Liver (tissue), 10 donors: ENCODE measurements at places on chromosomes 12 and 14. TPM values are rescaled to one million over a fixed set of nuclear protein-coding genes. Genes with fewer than 3 reads are reported as not detected.

DNA sequence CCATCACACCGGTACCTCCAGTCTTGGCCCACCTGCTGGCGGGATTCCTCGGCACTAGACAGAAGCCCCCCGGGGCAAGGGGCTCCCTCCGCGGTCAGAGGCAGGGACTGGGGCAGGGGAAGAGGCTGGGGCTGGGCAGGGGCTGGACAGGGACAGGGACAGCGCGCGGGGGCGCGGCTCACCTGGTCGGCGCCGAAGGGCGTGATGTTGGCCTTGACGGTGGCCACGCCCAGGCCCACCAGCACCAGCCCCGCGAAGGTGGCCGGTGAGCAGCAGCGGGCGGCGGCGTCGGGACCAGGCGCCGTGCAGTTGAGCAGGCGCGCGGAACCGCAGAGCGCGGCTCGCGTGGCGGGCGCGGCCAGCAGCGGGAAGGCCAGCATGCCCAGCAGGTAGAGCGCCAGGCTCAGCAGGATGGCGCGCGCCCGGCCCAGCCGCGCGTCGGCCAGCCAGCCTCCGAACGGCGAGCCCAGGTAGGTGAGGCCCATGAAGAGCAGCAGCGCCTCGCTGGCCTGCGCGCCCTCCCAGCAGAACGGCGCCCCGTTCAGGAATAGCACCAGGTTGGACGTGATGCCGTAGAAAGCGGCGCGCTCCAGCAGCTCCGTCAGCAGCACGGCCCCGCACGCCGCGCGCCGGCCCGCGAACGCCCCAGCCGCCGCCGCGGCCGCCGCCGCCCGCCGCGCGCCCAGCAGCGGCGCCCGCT, 392 bp downstream of the SLC15A4 start:
- peaks cover under 1% of the 10 kb centered on the region for H3K4me1 ChIP-seq
- peak; percentile 48 for DNase-seq
- peak overlapping the region; percentile 80 for H3K4me3 ChIP-seq
- no peaks in the 10 kb centered on the region for H3K27me3 ChIP-seq

DNA sequence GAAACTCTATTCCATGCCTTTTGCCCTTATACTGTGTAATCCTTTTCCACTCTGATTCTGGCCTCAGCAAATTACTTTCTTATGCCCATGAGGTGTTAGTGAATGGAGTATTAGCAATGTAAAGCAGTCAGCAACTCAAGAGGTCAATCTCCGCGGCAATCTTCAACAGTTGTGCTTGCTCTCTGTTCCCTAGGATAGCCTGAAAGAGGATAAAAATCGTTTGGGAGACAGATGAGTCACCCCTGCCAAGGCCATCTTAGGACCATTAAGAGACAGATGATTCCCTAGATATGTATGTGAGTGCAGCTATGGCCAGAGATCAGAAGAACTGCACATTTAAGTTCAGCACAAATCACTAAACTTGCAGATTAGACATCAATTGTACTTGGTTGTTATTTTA, 1145.8 kb downstream of the GALC start:
- H3K4me3 ChIP-seq, result no peak overlapping the region
- H3K27me3 ChIP-seq, result no peaks in the 10 kb centered on the region
- no peak for DNase-seq
- no peak overlapping the region for H3K27ac ChIP-seq
- H3K4me1 ChIP-seq, result no peaks in the 10 kb centered on the region
- H3K36me3 ChIP-seq, result no peaks in the 10 kb centered on the region

DNA sequence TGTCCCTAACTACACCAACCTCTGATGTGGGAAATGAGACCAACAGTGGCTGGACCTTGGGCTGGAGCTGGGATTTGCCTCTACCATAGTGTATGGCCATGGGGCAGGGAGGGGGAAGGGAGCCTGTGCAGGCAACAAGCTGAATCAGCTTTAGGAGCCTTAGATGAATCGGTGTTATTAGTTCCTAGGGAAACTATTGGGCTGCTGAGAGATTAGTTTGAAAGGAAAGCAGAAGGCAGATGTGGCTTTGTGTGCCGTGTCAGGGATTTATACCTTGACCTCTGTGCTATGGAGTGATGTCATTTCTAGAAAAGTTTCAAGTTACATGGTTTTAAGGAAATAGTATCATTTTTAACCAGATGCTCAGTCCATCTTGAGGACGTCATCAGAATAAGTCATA, 19.5 kb upstream of the GAS2L3 start:
- peaks cover 15% of the 10 kb centered on the region for H3K36me3 ChIP-seq
- H3K4me3 ChIP-seq, result no peak overlapping the region
- DNase-seq, result no peak
- no peaks in the 10 kb centered on the region for H3K27me3 ChIP-seq

GRCh38 chr12:130965214-130965613, 11.5 kb downstream of the ADGRD1 start:
- H3K36me3 ChIP-seq, result no peaks in the 10 kb centered on the region
- H3K27ac ChIP-seq, result no peak overlapping the region
- no peaks in the 10 kb centered on the region for H3K4me1 ChIP-seq
- H3K4me3 ChIP-seq, result no peak overlapping the region

GRCh38 chr14:80867798-80868197, 73.7 kb downstream of the CEP128 start:
- no peaks in the 10 kb centered on the region for H3K27me3 ChIP-seq
- no peaks in the 10 kb centered on the region for H3K4me1 ChIP-seq
- no peak overlapping the region for H3K4me3 ChIP-seq
- H3K27ac ChIP-seq, result no peak overlapping the region

GRCh38 chr12:12759234-12759915, 26.1 kb upstream of the APOLD1 start:
- DNase-seq, result no peak
- H3K4me3 ChIP-seq, result no peak overlapping the region
- H3K27me3 ChIP-seq, result no peaks in the 10 kb centered on the region
- H3K27ac ChIP-seq, result no peak overlapping the region
- H3K36me3 ChIP-seq, result no peaks in the 10 kb centered on the region
- H3K4me1 ChIP-seq, result no peaks in the 10 kb centered on the region

DNA sequence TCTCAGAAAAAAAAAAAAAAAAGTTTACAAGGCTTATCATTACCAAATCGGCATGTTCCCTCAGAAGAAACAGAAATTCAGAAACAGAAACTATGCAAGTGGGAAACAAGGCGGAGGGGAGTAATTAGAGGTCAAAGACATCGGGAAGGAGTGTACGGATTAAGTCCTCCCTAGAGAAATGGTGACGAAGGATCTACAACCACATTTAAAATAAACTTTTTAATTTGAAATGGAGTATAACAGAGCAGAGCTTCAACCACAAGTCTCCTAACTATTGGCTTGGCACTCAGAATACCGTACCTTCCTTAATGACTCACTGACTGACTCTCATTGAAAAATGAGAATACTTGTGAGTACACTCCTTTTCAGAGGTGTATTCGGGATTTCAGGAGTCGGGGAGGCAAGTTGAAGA, 908 bp downstream of the ENTPD5 start:
- peak overlapping the region; percentile 54 for H3K4me3 ChIP-seq
- peak overlapping the region; percentile 99 for H3K27ac ChIP-seq
- H3K27me3 ChIP-seq, result no peaks in the 10 kb centered on the region
- H3K4me1 ChIP-seq, result peaks cover 15% of the 10 kb centered on the region

DNA sequence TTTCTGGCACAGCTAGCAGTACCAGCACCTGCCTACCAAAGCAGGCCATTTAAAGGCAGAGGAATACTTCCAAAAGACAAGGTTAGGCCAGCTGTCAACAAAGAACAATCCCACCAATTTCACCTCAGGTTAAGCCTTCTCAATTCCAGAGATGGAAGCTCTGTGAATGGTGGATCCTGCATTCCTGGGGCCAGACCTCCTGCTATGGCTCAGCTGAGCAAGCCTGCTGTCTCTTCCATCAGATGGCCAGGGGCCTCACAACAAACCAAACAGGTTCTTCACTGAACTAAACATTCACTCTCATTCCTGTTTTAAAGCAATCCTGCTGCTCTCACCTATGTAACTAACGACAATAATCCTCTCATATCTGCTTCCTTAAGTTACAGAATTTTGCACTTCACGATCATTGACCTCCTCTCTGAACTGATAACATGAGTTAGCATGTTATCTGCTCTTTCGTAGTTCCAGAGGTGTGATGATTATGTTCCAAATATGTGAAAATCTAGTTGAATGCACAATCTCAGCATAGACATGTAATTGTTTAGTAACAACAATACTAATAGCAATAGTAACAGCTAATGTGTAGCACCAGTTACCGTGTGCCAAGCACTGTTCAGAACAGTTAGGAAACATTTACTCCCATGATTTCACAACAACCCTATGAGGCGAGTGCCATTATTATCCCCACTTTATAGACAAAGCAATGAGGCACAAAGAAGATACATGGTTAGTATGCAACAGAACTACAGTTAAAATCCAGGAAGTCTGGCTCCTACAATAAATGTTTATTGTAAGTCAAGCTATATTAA, 73.2 kb downstream of the SLC2A13 start:
- peak overlapping the region; percentile 57 for H3K27ac ChIP-seq
- H3K27me3 ChIP-seq, result no peaks in the 10 kb centered on the region
- H3K4me3 ChIP-seq, result peak overlapping the region; percentile 3
- no peaks in the 10 kb centered on the region for H3K36me3 ChIP-seq
- H3K4me1 ChIP-seq, result peaks cover 9% of the 10 kb centered on the region
- DNase-seq, result no peak

DNA sequence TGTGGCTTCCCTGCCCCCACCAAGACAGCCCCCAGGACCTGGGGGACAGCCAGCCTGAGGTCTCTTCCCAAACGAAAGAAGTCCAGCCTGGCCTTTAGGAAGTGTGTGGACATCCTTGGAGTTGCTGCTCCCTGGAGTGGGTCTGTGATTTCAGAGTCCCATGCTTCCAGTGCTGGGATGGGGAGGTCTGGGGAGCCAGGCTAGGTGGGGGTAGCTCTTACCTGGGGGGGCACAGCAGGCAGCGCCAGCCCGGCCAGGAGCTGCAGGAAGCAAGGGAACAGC, 509 bp downstream of the PGF start:
- H3K27me3 ChIP-seq, result no peaks in the 10 kb centered on the region
- H3K36me3 ChIP-seq, result no peaks in the 10 kb centered on the region
- no peak for DNase-seq
- H3K4me3 ChIP-seq, result peak overlapping the region; percentile 31

- DNase-seq, result no peak
- H3K4me1 ChIP-seq, result no peaks in the 10 kb centered on the region
- H3K27me3 ChIP-seq, result no peaks in the 10 kb centered on the region
- H3K27ac ChIP-seq, result no peak overlapping the region
Measured at GRCh38 chr14:61466249-61466904, 145.0 kb downstream of the PRKCH start.

GRCh38 chr14:95507174-95507573, 9.3 kb downstream of the SYNE3 start:
- no peak overlapping the region for H3K4me3 ChIP-seq
- DNase-seq, result no peak
- H3K4me1 ChIP-seq, result peaks cover 2% of the 10 kb centered on the region
- no peaks in the 10 kb centered on the region for H3K36me3 ChIP-seq

DNA sequence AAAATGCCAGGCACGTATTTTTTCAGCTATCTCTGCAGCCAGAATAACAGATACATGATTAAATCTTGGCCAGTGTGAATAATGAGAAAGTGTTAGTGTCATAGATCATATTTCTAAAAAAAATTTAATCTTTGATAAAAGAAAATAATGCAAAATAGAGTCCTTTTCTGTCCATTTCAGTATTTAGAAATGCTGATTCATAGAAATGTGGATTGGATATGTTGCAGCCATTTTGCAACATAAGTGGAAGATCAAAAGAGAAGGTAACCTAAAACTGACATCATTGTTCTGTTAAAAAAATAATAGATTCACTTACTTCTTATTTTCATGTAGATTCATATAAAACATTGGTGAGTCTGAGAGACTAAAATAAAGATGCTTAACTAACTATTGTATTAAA, 1010.3 kb downstream of the LRFN5 start:
- H3K27me3 ChIP-seq, result no peaks in the 10 kb centered on the region
- no peaks in the 10 kb centered on the region for H3K4me1 ChIP-seq
- no peak overlapping the region for H3K4me3 ChIP-seq
- no peaks in the 10 kb centered on the region for H3K36me3 ChIP-seq

- no peak for DNase-seq
- no peaks in the 10 kb centered on the region for H3K36me3 ChIP-seq
- H3K27me3 ChIP-seq, result no peaks in the 10 kb centered on the region
- no peak overlapping the region for H3K27ac ChIP-seq
- no peak overlapping the region for H3K4me3 ChIP-seq
Measured at GRCh38 chr14:67444395-67444794, 32.4 kb upstream of the PLEK2 start.

DNA sequence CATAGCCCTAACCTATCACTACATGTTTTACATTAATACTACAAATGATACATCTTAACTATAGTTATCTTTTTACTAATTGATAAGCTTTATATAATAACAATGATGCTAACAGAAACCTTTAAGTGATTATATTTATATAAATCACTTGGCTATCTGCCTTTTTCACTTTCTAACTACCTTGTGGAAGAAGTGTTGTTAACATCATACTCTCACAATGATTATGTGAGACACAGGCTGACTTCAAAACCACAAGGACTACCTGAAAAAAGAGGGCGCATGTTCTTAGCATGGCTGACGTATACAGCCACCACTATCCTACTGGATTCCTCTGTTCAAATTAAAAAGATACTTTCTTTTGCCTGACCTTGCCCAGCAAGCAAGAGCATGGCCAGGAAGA, 135.3 kb upstream of the SOX5 start:
- H3K27ac ChIP-seq, result no peak overlapping the region
- no peak for DNase-seq
- H3K4me1 ChIP-seq, result peaks cover 34% of the 10 kb centered on the region
- H3K4me3 ChIP-seq, result no peak overlapping the region

DNA sequence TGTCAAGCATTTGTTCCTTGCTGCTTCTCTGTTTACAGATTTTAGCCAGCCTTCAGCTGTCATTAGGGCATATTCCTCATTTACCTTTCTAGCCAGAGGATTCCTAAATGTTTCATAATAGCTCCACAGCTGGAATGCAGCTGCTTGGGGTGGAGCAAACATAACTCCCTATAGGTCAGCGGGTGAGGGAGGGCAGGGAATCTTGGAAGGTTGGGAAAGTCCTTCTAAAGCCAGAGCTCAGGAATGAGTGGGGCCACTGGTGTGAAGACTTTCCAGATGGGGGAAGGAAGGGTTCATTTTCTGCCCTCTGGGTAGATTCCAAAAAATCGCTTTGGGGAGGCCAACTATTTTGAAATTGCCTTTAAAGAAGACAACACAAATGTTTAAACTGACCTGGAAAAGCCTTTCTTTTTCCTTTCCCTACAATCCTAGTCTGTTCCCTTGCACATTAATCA, 16.3 kb upstream of the IRF2BPL start:
- H3K4me3 ChIP-seq, result no peak overlapping the region
- DNase-seq, result no peak
- H3K4me1 ChIP-seq, result peaks cover 64% of the 10 kb centered on the region
- H3K27ac ChIP-seq, result peak overlapping the region; percentile 99
- H3K27me3 ChIP-seq, result no peaks in the 10 kb centered on the region
- no peaks in the 10 kb centered on the region for H3K36me3 ChIP-seq

GRCh38 chr14:54638135-54638446, 71.2 kb downstream of the SAMD4A start:
- no peak overlapping the region for H3K27ac ChIP-seq
- no peak overlapping the region for H3K4me3 ChIP-seq
- H3K36me3 ChIP-seq, result no peaks in the 10 kb centered on the region
- H3K27me3 ChIP-seq, result no peaks in the 10 kb centered on the region
- no peaks in the 10 kb centered on the region for H3K4me1 ChIP-seq
- DNase-seq, result no peak

Gene LHX5
- not detected for total RNA-seq

Gene TMEM116
- total RNA-seq, result 6.9 TPM

Gene COCH
- 0.33 TPM for total RNA-seq

Gene ZDHHC22
- total RNA-seq, result not detected

Gene RERG
- total RNA-seq, result 1.0 TPM

Gene PAPOLA
- total RNA-seq, result 107 TPM

Gene TSPAN8
- total RNA-seq, result 0.65 TPM

Gene CLEC6A
- not detected for total RNA-seq

Gene RIMBP2
- total RNA-seq, result 0.17 TPM

Gene TMEM229B
- total RNA-seq, result 2.0 TPM

Gene ASCL1
- not detected for total RNA-seq
